Progenitor cell of endocrine pancreas (in vitro differentiated cells): ENCODE measurements at places on chromosomes 2 and 18.

GRCh38 chr2:111100087-111100764 is 20.5 kb upstream of the BCL2L11 start:
- no peak for DNase-seq

DNA sequence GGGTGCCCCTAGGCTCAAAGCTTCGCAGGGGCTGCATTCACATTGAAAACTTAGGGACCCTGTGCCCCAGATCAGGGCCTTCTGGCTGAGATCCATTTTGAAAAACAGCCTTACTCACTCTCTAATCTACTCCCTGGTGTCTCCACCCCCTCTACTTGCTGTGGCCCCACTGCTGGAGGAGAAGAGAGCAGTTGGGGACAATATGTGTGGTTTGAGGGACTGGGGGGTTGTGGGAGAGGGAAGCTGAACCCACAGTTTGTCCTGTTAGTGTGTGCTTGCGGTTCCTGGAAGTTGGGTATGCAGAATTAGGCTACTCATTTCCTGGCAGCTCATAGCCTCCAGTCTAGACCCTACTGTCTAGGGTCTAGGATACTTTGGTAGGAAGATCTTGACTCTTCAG is 211.4 kb downstream of the PRKCE start:
- DNase-seq, result no peak

GRCh38 chr2:186739739-186740138 is 45.9 kb downstream of the FAM171B start:
- DNase-seq, result no peak

GRCh38 chr2:12754643-12755042 is 37.9 kb downstream of the TRIB2 start:
- DNase-seq, result no peak

GRCh38 chr2:27307545-27308358 is 493 bp downstream of the UCN start:
- DNase-seq, result no peak

DNA sequence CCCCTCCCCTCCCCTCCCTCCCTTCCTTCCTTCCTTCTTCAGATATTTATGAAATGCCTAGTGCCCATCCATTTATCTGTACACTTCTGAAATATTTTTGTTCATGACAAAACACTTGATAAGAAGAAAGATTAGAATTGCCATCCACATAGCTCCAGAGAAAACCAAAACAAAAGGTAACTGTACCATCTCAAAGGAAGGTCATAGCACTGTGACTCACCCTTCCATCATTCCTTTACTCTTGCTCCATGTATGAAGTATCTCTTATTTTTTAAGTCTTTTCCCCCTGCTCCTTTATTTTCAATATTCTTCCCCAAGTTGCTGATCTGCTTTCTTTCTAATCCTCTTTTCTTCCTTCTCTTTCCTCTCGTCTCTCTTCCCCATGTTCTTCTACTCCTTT is 9.9 kb downstream of the CNTNAP5 start:
- DNase-seq, result no peak

DNA sequence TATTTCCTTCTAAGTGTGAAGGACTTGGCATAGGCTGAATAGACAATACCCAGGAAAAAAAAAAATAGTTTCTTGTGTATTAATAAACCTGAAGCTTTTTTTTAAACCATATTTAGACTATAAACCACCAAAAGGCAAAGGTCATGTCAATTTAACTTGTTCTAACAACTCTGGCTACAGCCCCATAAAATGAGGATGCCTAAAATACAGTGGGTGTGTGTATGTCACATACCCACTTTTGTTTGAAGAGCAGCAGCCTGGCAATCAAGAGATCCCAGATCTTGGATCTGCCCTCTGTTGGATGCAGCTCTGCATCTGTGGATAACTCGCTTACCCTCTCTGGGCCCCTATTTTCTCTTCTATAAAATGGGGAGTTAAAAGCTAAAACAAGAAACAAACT is 65.4 kb downstream of the SATB2 start:
- no peak for DNase-seq

DNA sequence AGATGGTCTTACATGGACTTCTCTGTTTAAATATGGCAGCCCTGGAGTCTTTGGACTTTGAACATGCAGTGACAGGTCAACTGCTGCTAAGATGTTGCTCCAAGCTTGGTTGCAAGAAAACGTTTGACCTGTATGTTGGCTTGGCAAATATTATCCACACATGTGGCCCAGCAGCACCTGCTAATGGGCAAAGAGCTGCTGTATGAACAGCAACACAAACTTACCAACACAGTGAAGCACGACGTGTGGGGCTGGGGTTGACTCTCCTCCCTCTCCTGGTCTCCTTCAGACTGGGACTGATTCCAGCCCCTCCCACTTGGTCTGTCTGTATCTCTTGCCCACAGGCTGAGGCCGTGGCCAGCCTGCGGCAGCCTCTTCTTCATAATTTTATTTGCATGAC is 3.8 kb downstream of the KCNE4 start:
- DNase-seq, result no peak

DNA sequence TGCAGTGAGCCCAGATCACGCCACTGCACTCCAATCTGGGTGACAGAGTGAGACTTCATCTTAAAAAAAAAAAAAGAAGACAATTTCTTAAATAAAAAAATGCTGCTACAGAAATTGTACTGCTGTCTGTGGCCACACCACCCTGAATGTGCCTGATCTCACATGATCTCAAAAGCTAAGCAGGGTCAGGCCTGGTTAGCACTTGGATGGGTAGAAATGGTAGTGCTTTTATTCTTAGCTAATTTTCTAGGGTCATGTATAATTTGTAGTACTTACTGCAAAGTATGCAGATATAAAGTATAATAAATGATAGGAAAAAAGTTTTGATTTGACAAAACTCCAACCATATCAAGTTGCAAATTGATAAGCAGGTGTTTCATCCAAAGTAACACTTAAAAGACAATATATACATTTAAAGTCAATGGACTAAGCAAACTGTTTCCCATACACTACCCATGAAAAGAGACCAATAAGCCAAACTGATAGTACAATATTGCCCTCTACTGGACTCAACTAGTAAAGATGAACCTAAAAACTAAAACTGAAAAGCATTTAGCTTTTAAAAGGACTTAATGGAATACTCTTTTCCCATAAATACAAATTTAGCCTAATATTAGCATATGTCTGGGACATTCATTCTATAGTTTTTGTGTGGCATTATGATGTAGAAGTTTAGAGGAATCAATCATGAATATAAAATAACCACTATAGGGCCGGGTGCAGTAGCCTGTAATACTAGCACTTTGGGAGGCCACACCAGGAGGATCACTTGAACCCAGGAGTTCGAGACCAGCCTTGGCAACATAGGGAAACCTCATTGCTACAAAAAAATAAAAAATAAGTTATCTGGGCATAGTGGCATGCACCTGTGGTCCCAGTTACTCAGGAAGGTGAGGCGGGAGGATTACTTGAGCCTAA is 18.6 kb upstream of the PEX13 start:
- no peak for DNase-seq

DNA sequence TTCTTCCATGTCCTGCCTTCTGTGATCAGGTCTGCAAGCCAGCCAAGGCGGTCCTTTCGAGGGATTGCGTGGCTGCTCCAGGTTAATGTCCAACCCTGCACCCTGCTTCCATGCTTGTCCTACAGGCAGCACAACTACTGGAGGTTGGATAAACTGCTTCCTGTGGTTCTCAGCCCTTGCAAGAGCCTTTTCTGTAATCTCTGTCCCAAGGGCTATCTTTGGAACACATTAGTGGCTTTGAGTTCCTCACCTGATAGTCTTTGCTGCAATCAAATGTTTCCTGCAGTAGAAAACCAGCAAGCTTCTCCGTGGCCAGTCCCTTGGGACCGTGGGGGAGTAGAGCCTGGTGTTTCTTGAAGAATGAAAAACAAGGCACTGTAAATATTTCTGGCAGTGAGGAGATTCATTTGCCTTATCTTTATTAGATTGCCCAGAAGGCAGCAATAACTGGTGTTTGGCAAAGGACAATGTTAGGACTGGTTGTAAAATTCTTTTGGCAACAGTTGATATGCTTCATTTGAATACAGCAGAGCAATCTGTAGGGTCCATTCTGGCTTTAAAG is 214.4 kb downstream of the FHOD3 start:
- no peak for DNase-seq

DNA sequence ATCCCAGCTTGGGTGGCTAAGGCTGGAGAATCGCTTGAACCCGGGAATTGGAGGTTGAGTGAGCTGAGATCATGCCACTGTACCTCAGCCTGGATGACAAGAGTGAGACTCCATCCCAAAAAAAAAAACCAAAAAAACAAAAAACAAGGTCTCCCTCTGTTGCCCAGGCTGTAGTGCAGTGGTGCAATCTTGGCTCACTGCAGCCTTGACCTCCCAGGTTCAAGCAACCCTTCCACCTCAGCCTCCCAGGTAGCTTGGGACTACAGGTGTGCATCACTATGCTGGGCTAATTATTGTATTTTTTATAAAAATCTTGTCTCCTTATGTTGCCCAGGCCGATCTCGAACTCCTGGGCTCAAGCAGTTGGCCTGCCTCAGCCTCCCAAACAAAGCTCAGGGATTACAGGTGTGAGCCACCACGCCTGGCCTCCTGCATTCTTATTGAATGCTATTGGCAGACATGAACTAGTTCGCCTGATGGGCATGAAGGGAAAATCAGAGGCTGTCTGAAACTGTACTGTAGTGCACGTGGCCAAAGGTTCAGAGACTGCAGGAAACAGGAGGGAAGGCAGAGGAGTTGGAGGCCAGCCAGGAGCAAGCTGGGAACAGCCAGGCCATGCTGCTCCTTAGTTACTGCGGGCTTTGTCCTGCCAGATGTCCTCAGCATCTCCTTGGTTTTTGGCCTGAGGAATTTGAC is 16.0 kb upstream of the ASXL2 start:
- DNase-seq, result no peak

GRCh38 chr18:34189656-34190435 is 34.9 kb downstream of the NOL4 start:
- DNase-seq, result no peak

DNA sequence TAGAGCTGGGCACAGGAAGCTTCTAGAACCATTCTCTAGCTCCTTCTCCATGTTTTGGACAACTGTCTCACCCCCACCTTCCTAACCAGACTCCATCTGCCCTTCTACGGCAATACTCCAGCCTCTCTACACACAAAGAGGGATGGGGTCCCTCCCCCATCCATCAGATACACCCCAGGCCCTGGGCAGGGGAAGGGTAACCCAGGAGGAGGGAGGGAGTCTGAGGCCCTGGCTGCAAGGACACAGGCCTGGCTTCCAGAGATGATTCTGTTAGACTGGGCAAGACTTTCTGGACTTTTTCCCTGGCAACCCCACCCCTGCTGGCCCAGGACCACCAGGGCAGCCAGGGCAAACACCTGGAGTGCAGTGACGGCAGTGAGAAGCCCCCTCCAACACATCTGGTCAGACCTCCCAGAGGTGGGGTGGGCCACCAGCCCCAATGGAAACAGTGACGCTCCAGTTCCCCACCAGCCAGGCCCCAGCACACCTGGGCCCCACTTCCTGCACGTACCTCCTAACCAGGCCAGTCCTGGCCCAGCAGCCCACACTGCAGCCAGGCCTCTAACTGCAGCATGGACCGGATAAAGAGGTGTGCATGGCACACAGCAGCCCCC is 6.5 kb downstream of the CYP26B1 start:
- no peak for DNase-seq

DNA sequence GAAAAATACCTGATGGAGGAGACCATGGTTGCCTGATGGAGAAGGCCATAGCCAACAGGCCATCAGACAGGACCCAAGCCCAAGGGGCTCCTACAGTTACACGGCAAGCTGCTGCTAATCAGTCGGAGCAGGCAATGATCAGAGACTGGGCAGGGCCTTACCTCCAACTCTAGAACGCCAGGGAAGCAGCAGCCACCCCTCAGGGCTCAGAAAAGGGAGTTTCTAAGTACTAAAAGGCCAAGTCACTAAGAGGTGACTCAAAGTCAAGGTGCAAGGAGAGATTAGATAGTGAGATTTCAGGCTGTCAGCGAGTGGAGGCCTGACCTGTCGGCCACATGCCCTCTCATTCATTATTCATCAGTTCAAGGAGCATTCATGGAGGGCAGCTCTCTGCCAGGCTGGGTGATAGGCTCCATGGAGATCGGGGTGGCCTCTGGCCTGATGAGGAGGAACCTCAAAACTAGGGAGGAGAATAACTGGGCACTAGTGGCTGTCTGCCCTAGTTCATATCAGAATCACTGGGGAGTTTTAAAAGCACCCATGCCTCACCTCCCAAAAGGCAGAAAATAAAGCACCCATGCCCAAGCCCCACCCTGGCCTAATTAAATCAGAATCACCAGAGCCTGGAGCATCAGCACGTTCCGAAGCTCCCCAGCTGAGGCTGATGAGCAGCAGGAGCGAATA is 3.6 kb downstream of the VIL1 start:
- DNase-seq, result no peak

DNA sequence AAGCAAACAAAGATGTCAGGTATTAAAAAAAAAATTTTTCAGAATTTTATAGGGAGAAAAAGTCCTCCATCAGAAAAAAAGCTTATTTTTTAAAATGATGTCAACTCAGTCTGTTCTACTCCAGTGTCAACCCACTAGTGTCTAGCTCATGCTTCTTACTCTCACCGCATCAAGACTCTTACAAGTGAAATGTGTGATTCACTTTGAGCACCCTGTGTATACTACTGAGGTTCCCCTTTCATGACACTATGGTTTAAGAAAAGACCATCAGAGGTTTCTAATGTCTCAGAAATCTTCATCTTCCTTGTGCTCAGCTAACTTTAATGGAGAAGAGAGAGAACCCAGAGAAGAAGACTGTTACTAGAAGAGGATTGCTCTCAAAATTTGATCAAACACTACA is 43.4 kb downstream of the FEZ2 start:
- DNase-seq, result no peak

GRCh38 chr2:71925268-71926088 is 222.2 kb downstream of the CYP26B1 start:
- no peak for DNase-seq

- no peak for DNase-seq
Measured at GRCh38 chr2:56749152-56749752, 565.5 kb downstream of the CCDC85A start.

GRCh38 chr2:206890179-206890578 is 49.1 kb upstream of the CPO start:
- DNase-seq, result no peak

GRCh38 chr2:220880623-220881596 is 691.2 kb downstream of the EPHA4 start:
- no peak for DNase-seq

DNA sequence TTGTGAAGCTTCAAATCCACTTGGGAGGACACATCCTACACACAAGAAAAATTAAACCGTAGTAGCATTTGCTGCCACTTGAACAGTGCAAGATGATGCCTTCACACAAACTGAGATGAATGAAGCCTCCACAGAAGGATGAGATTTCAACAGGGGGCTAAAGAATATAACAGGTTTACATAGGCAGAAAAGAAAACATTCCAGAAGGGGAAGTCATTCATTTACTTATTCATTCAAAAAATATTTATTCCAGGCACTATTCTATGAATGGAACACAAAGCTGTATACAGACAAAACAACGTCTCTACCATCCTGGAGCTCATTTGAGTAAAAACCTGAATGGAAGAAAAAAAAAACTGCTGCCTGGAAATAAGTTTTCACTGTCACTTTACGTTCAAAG is 170.5 kb downstream of the CDH20 start:
- no peak for DNase-seq

- no peak for DNase-seq
Measured at GRCh38 chr2:33292063-33292462, 184.4 kb upstream of the RASGRP3 start.

GRCh38 chr2:186770332-186770946 is 76.6 kb downstream of the FAM171B start:
- no peak for DNase-seq

GRCh38 chr2:37476411-37476810 is 132.0 kb downstream of the QPCT start:
- DNase-seq, result no peak

GRCh38 chr2:99572373-99573164 is 82.8 kb upstream of the REV1 start:
- no peak for DNase-seq

- no peak for DNase-seq
Measured at GRCh38 chr2:239765911-239766310, 259.2 kb downstream of the NDUFA10 start.
